Cerebellum (tissue), 4 donors: ENCODE measurements at places on chromosomes 3 and 15. TPM values are rescaled to one million over a fixed set of nuclear protein-coding genes. Genes with fewer than 3 reads are reported as not detected.

DNA sequence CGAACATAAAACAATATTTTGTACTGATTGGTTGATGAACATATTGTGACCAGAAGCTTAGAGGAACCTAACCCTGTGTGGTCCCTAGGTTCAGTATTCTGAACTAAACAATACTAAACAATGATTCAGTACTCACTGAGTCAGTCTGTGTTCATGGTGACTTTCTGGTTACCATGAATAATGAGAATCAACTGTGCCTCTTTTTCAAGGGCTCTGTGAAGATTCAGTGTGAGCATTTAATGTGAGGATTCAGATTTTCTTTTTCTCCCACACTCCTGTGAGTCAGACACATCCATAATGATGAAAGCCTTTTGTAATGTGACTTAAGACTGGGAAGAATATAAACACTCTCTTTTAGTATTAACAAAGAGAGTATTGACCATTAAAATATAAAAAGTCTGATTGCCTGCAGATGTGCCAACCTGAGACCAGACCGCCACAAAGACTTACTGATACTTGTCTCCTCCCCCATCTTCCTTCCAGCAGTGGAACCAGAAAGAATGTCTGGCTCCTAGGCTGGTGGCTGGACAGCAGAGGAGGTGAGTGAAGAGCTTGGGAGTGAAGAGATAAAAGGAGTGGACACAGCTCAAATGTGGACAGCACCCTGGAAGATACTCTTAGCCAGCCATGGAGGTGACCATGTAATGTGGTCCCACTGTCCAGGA is 17.6 kb upstream of the ACTL6A start:
- no peak for DNase-seq

DNA sequence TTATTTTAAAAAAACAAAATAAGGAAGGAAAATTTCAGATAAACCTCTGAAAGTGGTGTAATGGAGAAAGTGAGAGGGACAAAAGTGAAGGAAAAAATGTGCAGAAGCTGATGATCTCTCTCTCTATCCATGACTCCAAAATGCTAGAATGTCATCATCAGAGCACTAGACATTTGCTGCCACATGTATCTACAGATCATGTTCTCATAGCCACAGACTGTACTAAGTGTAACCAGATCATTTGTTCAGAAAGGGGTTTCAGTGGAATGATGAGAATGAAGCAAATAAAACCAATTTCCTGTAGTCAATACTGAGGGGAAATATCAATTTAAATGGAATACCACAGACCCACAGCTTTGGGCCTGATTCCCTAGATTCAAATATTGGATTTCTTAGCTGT is 104.3 kb upstream of the CHMP2B start:
- no peak for DNase-seq

GRCh38 chr3:45655906-45656305 is 33.3 kb upstream of the SACM1L start:
- DNase-seq = no peak

DNA sequence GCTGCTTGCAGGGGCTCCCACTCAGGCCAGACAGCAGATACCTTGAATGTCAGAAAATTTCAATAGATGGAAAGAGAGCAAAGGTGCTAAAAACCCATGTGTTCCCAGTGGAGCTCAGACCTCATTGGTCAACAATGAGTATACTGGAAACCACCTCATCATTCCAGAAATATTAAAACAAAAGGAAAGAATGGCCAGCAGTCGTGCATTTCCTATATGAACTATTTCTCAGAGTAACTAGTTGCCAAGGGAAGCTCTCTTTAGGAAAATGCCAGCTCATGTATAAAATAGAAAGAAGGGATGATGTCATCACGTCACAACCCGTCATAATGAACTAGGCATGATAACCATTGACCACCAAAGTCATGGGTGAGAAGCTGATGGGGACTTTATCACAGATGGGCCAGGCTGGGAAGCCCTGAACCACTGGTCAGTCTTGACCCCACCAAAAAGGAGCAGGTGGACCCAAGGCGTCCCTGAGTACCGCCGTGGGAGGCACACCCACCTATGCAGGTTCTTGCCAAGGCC is 17.5 kb downstream of the DNAJB8 start:
- no peak for DNase-seq

- no peak for DNase-seq
Observed at GRCh38 chr3:67018105-67018788, 20.1 kb downstream of the KBTBD8 start.

DNA sequence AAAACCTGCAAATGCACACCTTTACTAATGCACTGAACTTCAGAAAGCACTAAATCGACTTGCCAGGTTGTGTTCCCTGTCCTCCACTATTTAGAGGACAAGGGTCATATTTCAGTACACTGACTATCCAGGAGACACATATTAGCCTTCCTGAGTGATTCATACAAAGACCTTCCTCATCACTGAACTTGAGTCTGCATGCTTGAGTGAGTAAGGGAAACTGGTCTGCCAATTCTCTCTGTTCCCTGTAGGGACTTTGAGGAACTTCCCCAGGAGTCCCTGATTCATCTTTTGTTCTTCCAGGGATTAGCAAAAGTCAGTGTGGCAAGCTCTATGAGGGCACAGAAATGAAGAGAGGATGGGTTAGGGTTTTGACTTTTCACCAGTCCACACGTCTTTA is 565.9 kb downstream of the PDCD6IP start:
- no peak for DNase-seq

GRCh38 chr3:47907784-47908183 is 104.8 kb downstream of the DHX30 start:
- no peak for DNase-seq

- no peak for DNase-seq
Observed at GRCh38 chr3:167738037-167738436, 2.5 kb downstream of the SERPINI1 start.

DNA sequence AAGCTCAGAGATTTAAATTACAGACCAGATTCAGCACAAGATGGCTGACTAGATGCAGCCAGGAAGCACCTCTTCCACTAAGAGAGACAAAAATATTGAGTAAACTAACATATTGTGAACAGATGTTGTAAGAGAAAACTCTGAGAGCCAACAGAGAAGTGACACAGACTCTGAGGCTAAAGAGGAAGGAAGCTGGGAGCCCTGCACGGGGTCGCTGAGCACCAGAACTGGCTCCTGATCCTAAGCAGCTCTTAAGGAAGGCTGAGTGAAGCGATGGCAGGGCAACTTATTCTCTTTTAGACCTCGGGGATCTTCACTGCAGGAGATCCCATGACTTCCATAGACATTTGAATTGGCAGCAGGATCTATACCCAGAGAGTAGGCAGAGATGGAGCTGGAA is 578.0 kb upstream of the GRM7 start:
- DNase-seq = no peak

GRCh38 chr3:64368257-64369020 is 143.2 kb upstream of the PRICKLE2 start:
- no peak for DNase-seq

- no peak for DNase-seq
Observed at GRCh38 chr15:92391640-92392039, 2.0 kb upstream of the ST8SIA2 start.

DNA sequence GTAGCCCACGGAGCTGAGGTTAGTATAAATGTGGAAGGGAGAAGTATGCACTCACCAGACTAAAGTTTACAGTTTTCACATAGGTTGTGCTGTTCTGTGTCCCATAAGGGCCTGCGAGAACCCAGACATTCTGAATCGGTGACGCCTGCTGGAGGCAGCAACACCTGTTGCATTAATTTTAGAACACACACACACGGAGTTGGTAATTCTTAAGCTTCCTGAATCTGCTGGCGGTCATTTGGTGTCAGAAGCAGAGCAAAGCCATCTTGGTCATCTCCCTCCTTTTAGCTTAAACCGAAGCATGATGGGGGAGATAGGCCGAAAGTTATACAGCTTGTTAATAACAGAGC is 41.1 kb upstream of the AP3B2 start:
- DNase-seq = no peak

DNA sequence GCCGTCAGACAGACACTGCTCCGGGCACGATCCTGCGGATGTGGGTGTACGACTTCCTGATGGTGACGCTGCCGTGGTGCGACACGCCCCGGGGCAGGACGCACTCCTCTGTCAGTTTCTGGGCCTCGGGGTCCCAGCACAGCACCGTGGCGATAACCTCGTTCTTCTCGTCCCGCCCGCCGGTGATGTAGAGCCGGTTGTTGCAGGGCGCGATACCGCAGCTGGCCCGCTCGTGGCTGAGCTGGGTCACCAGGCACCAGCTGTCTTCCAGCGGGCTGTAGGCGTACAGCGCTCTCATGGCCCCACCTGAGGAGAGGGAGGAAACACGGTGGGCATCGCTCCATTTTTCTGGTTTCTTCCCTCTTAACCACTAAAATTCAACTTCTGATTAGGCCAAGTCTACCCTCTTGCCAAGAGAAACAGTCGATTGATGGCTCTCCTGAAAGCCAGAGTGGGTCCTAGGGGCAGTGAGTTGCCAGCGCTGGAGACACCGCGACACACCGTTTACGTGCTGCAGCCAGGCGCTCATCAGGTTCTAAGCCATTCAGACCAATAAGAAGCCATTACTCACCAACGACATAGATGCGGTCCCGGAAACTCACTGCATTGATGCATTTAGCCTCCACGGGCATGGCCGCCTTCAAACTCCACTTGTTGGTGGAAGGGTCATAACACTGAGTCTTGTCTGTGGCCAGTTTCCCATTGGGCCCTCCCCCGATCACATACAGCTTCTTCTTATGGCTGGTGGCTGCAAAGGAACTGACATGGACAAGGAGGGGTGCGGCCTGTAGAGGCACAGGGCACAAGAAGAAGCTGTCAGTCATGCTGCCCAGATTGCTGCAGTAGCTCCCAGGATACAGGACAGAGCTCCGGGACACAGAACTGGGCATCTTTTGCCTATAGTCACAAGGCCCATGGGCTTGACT is 63.3 kb downstream of the KLHL6 start:
- DNase-seq = no peak

DNA sequence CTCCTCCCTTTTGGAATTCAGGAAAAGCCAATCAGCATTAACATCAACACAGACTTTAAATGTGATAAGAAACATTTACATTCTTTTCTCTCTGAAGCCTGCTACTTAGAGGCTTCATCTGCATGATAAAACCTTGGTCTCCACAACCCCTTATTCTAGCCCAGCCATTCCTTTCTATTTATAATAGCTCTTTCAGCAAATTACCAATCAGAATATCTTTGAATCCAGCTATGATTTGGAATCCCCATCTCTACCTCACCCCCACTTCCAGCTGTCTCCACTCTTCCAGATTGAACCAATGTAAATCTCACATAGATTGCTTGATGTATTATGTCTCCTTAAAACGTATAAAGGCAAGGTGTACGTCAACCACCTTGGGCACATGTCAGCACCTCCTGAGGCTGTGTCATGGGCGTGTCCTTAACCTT is 139.7 kb downstream of the TUSC7 start:
- DNase-seq = no peak

DNA sequence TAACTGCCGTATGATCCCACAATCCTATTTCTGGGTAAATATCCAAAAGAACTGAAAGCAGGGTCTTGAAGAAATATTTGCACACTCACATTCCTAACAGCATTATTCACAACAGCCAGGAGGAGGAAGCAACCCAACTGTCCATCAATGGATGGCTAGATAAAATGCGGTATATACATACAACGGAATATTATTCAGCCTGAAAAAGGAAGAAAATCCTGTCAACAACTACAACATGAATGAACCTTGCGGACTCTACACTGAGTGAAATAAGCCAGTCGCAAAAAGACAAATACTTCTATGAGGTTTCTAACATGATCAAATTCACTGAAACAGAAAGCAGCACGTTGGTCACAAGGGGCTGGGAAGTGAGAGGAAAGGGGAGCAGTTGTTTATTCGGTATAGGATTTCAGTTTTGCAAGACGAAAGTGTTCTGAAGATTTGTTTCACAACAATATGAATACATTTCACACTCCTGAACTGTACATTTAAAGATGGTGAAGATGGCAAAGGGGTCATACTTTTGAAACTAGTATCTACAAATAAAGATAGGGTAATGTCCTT is 6.2 kb downstream of the DLG1 start:
- DNase-seq = no peak

GRCh38 chr3:108477511-108478147 is 32.8 kb downstream of the MYH15 start:
- DNase-seq = peak; percentile 26

DNA sequence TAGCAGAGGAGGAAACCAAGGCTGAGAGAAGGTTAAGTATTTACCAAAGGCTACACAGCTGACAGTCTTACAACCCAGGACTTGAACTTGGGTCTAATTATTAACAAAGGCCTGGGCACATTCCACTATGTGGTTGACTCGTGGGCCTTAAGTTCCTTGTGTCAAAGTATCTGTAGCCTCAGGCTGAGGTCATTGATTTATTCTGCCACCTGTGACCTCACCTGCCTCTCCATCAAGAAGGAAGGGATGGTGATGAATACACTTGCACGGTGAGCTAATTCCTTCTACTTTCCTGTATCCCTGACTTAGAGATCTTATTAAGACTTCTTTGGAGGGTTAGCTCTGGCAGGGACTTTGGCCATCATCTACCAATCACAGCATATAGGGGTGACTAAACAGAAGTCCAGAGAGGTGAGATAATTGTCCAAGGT is 19.9 kb upstream of the LRRC58 start:
- no peak for DNase-seq

- DNase-seq = no peak
Observed at GRCh38 chr15:40915116-40915661, 14.0 kb upstream of the DLL4 start.

DNA sequence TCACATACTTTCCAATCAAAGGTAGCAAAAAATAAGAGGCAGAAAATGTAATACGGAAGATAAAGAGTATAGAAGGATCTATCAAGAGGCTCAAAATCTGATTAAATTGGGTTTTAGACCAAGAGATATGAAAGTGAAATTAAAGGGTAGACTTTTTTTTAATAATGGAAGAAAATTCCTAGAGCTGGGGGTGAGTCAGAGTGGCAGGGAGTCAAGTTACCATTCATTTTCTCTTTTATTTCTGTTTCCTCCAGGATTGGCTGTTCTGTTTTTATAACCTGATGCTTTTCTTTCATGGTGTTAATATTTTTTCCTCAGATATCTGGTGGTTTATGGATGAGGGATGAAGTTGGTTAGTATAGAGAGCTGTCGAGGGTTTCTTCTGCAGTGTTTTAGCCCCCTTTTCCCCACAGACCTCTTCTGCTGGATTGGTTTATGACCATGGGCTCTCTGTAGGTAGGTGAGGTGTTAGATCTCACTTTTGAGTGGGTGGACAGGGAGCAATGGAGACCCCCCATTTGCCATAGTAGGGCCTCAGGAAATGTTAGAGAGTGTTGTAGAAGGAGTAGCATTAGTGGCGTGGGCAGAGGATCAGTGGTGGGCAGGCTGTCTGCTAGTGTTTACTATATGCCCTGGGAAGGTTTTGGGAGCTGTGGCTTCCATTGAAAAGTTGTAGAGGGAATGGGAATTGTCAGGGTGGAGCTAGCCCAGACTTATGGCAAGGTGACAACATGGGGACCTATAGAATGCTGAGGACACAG is 201.6 kb upstream of the GOLGA6L4 start:
- DNase-seq = no peak

Gene DNAH12
- total RNA-seq = 1.7 TPM

Gene MKRN2
- total RNA-seq = 28.9 TPM

Gene GOLGA6D
- total RNA-seq = not detected

Gene LRRIQ4
- total RNA-seq = 1.3 TPM

Gene MITF
- 2.0 TPM for total RNA-seq

Gene CFAP100
- 1.8 TPM for total RNA-seq

Gene LRCH3
- total RNA-seq = 100 TPM
